ENCODE measurements at places on chromosomes 12 and 14.
A peak's percentile ranks its signal among the peaks of the same experiment; 100 is the strongest.

GRCh38 chr12:101891462-101891971, 14.1 kb downstream of the DRAM1 start:
- peak; percentile 34 for DNase-seq

GRCh38 chr12:115511305-115511704, 766.2 kb downstream of the MED13L start:
- no peak for DNase-seq

- no peak for DNase-seq
These were observed 7.6 kb downstream of the B4GALNT1 start for GRCh38 chr12:57625261-57626032.

- no peak for DNase-seq
These were observed 258.9 kb downstream of the VRK1 start for GRCh38 chr14:97056086-97056485.

DNA sequence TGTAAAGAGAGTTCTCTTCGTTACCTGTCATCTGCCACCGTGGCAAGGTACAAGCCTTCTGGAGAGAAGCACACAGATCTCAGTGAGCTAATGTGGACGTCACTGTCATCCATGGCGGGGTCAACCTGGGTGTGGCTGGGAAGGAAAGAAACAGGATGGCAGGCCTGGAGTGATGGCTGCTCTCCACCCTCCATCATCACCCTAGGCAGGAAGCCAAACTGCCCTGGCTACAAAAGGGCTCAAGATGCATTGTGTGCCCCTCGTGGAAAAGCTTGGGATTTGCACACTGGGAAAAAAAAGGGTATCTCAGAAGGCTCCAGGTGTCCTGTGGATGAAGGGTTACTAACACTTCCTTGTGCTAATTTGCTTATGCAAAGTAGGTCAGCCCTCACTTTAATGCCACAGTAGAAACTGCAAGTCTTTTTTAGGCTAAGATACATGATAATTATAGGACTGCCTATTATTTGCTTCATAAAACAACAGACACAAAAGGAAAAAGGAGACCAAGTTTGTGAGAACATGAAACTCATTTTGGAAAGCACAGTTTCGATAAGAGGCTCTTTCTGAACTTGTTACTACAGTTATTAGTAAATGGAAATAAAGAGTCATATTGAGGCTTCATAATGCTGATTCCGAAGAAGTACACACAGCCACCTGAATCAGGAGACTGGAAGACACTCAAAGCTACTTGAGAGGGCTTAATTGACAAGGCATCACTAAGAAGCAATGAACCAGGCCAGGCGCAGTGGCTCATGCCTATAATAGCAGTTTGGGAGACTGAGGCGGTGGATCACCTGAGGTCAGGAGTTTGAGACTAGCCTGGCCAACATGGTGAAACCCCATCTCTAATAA, 18.9 kb downstream of the RFC5 start:
- DNase-seq, result no peak

DNA sequence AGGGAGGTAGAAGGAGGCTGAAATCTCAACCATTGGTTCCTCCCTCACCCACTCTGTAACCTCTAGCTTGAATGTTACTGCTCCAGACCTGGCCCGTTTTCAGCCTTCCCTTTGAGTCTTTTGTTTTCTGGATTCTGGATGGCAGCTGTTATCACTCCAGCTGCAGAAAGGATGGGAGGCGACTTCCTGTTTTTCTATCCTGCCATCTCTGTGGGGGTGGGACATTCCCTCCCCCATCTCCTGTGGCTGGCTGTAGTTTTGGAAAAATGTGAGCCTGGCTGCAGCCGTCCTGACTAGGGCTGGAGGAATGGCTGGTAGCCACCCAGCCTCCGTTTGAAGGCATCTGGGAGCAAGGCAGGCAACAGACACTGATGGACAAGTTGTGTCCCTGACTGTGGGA, 2.9 kb upstream of the PPFIBP1 start:
- DNase-seq, result no peak

- DNase-seq, result no peak
These were observed 123.3 kb upstream of the PLXNC1 start for GRCh38 chr12:94025068-94025467.

DNA sequence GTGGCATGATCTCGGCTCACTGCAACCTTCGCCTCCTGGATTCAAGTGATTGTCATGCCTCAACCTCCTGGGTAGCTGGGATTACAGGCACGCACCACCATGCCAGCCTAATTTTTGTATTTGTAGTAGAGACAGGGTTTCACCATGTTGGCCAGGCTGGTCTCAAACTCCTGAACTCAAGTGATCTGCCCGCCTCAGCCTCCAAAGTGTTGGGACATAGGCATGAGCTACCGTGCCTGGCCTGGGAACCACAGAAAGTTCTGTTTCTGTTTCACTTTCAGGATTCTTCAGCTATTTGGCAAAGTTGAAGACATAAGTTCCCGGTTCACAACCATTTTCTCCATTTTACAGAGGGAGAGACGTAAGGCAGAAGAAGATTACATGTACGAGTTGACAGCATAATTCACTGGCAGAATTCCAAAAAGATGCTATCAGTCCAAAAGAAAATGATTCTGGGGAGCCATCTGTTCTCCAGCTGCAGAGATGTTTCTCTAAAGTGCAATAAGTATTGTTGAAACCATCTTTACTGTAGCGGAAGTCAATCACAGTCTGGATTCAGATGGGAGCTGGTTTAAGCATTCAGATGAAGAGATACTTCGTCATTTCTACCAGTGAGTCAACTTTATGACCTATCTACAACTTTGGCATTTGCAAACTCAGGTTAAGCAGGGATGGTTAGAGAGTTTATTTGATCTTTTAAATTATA, 8.1 kb upstream of the RNF34 start:
- no peak for DNase-seq

GRCh38 chr14:100066962-100067361, 1.7 kb downstream of the EVL start:
- DNase-seq, result no peak
